Stimulated activated CD4-positive, alpha-beta T cell treated with anti-CD3 and anti-CD28 coated beads, Interleukin-15, amount 100 ng/mL, for 48 hours (primary cell): ENCODE measurements at places on chromosomes 6 and 20.

- DNase-seq = no peak
Measured at GRCh38 chr20:43189554-43190331, at the start of gene PTPRT. PTPRT (minus strand) TSS chr20:43189906; CDS start chr20:43189733, 173 bp downstream.

DNA sequence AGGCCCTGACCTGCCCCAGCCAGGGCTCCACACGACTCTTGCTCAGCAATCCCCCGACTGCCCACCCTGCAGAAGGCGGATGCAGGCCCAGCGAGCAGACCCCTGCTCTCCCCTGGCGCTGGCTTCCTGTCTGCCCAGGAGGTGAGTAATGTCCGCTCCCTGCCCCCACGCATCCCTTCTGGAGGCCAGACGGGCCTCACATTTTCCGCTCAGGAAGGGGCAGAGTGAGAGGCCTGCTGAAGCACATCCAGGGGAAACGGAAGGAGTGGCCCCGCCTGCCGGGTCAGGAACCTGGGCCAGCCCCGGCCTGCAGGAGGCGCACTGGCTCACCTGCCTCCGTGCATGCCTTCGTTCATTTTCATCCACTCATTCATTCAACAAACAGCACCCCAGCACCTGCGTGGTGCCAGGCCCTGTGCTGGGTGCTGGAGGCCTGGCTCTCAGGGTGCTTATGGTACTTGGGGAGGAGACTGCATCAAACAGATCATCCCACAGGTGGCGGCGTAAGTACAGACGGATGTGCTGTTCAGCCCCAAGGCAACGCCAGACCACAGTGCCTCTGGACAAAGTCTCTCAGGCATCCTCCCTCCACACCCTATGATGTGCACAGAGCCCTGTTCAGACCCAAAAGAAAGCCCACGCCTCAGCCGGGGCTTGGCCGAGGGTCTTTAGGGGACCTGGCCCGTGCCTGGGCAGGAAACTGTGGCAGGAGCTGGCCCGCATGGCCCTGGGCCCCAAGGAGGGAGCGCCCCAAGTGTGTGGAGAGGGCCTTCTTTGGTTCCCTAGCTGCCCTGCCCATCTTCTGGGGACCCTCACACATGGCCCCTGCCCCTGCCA, 112.1 kb downstream of the ASXL1 start:
- peak; percentile 25 for DNase-seq

DNA sequence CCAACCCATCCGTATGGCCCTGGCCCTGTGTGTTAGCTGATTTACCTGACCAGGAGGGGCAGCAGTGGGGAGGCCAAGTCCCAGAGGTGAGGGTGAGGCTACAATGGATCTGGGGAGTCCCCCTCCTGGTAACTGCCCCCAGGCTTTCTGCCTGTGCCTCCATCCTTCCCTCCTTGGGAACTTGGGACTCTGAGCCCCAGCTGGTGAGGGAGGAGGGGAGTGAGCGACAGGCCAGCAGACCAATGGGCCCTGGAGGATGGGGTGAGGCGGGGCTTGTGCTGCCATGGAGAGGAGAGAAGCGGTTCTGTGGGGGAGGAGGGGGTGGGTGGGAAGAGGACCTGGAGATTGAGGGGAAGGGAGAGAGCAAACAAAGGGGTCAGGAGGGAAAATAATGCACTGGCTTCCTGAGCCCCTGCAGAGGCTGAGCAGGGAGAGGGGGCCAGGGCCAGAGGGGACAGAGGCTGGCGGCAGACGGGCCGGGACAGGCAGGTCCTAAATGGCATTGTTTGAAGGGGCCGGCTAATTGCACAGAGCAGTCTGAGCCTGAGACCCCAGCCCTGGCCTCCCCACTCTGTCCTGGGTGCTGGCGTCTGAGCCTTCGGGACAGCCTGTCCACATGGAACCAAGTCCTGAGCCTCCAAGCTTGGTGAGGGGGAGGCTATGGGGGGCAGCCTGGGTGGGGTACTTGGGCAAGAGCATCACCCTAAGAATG, 17.5 kb downstream of the DNMT3B start:
- no peak for DNase-seq

- DNase-seq = no peak
Measured at GRCh38 chr6:79301290-79301689, 66.8 kb upstream of the HMGN3 start.

DNA sequence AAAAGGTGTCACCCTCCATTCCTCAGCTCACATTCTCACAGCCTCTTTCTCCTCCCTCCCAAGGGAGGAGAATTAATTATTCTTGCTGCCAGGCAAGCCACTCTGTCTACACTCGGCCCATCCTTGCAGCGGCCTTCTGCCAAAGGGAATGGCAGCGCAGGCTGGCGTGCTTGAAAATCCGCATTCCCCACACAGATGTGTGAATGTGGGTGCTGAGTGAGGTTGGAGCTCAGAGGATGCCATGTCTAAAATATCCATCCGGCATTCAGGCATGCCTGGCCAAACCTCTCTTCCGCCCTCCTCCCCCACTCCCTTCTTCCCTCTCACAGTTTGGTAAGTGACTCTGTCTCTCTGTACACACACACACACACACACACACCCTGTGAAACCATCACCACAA, 27.7 kb downstream of the PNPLA1 start:
- no peak for DNase-seq

DNA sequence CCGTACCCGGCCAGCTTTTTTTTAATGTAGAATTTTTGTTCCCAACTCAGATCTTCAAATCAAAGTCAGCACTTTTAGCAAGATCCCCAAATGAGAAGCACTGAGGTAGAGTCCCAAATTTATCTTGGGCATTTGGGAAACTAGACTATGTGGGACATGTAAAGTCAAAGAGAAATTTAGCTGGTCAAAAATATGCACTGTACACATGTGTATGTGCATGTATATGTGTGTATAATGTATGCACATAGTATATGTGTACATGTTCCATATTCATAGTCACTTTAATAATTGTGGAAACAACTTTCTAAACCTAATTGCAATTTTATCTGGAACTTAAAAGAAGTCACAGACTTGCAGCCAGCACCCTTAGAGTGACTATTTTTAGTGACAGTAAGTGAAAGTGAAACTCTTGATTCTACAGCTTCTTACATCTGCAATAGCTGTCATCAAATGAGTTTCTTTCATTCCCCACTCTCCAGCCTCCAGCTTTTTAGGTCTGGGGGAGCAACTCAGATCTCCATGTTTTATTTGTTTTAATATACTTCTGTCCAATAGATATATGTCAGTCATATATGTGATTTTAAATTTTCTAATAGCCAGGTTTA, 53.6 kb downstream of the CDC40 start:
- DNase-seq = no peak

DNA sequence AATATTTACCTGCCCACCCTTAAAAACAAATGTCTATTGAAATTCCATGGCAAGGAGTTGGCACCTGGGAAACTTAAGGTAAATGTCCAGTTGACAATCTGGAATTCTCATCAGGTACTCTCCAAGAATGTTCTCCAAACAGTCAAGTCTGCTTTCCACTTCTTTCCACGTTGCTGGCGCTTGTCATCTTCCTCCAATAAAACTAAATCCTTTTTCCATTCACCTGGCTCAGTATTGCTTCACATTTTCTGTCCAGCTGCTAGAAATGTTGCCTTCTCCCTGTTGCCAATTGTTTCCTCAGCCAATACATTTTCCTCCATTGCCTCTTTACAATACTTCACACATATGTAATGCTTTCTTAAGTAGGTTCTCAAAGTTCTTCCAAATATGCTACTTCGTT, 1288.1 kb upstream of the MAP3K7 start:
- no peak for DNase-seq

DNA sequence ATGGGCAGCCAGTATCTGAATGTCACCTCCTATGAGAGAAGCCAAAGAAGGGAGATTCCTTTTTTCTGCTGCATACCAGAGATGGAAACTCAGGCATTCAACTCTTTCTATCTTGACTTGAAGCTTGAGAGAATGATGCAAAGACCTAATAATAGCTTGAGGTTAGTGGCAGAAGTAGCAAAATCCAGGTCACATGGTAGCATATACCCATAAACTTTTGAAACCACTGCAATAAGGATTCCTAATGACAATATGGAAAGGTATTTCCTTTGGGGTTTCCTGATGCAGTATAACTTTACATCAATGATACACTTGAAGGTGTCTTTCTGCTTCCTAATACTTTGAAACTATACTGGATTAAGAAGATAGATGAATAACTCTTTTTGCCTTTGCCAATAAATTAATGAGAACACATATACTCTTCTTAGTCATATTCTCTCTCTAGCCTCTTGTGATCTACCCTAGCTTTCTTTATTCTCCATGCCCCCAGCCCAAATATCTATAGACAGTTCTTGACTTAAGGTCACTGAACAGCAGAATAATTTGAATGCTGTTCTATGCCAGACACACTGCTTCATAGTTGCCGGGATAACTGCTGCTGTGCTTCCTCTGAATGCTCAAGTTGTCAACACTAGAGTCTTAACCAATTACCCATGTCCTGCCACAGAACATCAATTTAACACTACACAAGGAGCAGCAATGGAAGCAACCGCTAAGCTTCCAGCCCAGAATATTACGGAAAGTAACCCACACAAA, 155.5 kb upstream of the SIM1 start:
- no peak for DNase-seq

GRCh38 chr20:35468671-35469334, 13.4 kb downstream of the CEP250 start:
- no peak for DNase-seq

DNA sequence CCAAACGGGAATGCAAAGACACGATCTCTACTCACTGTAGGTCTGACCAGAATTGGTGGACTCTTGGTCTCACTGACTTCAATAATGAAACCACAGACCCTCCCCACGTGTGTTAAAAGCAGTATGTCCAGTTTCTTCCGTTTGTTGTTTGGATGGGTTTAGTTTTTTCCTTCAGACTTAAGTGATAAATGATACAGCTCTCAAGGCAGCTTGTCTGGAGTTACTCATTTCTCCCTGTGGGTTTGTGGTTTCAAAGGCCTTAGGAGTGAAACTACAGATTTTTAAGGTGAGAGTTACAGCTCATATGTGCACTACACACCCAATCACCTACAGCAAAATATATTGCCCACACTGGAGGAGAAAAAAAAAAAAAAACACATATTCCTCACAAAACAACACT, 86.7 kb upstream of the STMND1 start:
- peak; percentile 1 for DNase-seq

- DNase-seq = peak; percentile 78
Measured at GRCh38 chr6:26158076-26158580, 70.9 kb downstream of the HFE start.

GRCh38 chr6:170293341-170294231, 2.7 kb upstream of the DLL1 start:
- DNase-seq = no peak

- no peak for DNase-seq
Measured at GRCh38 chr6:45532721-45533210, 155.0 kb upstream of the SUPT3H start.

- no peak for DNase-seq
Measured at GRCh38 chr6:148837941-148838340, 91.1 kb downstream of the UST start.

- DNase-seq = no peak
Measured at GRCh38 chr20:55584964-55585363, 420.4 kb downstream of the CBLN4 start.
